ENCODE measurements at places on chromosomes 11 and 22.

GRCh38 chr11:8615291-8616032 lies 21.4 kb upstream of the STK33 start:
- no peak for DNase-seq

GRCh38 chr11:45848654-45849081 lies 1.4 kb downstream of the CRY2 start:
- no peak for DNase-seq

DNA sequence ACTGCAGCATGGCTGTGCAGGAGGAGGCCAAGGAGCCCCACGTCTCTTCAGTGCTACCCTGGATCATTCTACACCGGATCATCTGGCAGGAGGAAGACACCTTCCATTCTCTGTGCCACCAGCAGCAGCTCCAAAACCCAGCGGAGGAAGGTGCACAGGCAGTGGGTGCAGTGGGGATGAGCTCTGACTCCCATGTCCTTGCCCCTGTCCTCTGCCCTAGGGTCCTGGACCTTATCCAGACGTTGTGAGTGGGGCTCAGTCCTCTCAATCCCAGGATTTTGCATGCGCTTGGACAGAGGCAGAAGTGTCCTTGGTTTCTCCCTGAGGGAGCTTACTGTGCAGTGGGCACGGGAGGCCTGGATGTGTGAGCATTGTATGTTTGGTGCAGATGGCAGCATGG lies 61.3 kb downstream of the CABIN1 start:
- no peak for DNase-seq

DNA sequence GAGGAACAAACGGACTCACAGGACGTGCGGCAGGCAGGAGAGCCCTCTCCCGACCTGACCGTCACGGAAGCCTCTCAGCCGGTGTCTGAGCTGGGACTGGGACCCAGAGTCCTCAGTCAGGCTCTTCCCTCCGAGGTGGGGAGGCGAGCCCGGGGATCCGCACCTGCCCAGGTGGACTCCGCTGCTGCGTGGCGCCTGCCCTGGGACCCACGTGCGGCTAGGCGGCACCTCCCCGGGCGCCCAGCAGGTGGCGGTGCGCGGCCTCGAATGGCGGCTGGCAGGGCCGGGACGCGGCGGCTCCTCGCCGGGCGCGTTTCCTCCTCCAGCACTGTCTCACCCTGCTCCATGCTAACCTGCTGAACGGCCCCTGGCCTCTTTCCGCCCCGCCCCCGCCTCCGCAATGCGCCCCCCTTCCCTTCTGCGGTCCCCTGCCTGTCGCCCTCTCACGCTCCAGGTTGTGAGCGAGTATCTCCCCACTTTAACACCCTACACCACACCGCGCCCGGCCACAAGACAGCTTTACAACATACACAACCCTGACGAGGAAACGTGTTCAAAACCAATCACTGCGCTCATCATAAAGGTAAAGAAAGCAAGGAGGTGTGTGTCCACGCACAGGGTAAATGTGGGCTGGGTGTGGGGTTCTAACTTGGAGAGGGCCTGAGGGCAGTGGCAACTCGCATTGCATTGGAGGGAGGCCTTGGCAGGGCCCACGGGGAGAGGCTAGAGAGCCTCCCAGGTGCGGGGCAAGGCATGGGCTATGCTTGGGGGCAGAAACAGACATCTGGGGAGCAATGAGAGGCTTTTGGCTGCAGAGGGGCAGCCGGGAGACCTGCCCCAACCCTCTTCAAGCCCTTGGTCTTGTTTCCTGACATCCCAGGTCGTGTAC lies 25.9 kb upstream of the ATXN10 start:
- DNase-seq, result peak; percentile 84

DNA sequence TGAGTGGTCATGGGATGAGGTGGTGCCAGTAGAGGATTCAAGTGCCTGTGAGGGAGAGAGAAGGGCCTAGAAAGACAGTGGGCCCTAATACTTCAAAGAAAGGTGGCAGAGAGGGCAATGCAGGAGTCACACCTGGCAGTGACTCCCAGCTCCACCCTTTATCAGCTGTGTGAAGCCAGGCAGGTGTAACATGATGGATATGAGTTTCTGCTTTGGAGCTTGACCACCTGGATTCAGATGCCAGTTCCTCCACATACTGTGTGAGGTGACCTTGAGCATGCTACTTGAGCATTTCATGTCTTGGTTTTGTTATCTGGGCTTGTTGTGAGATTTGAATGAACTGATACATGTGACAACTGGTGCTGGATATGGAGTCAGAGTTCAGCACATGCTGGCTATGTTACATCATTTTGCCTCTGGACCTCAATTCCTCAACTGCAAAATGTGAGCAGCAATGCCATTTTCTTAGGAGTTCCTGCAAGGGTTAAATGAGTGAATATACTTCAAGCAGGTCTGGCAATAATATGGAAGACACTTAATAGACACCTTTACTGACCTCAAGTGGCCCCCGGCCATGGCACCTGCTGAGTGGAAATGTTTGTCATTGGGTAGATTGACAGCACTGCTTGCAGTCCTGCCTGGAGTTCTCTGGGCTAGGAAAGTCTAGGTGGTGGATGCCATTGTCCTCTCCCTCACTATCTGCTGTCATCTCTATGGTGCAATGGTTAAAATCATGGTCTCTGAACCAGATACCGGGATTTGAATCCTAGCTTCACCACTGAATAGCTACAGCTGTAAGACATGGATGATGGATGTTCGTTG lies 83.3 kb downstream of the MICAL2 start:
- no peak for DNase-seq

GRCh38 chr11:70409437-70409836 lies 11.1 kb downstream of the CTTN start:
- DNase-seq, result no peak

- no peak for DNase-seq
Measured at GRCh38 chr11:37407461-37407860, 809.4 kb upstream of the RAG2 start.

DNA sequence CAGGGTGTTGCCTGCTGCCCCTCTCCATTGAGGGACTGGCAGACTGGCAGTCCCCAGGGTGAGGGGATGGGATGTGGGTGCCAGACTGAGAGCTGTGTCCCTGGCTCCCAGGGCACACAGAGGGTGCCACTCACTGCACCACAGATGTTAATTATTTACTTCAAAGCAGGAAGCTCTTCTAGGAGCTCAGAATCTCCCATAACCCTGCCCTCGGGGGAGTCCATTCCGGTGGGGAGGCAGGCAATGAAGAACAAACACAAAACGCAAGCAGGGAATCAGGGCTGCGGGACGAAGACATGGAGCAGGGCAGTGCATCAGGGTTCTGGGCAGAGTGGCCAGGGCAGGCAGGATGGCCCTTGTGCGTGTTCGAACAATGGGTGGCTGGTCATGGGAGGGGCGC lies 24.4 kb upstream of the FLRT1 start:
- DNase-seq, result no peak

- no peak for DNase-seq
Measured at GRCh38 chr11:11000579-11001283, 142.9 kb upstream of the ZBED5 start.

- no peak for DNase-seq
Measured at GRCh38 chr11:70826541-70827335, 425.6 kb downstream of the SHANK2 start.

DNA sequence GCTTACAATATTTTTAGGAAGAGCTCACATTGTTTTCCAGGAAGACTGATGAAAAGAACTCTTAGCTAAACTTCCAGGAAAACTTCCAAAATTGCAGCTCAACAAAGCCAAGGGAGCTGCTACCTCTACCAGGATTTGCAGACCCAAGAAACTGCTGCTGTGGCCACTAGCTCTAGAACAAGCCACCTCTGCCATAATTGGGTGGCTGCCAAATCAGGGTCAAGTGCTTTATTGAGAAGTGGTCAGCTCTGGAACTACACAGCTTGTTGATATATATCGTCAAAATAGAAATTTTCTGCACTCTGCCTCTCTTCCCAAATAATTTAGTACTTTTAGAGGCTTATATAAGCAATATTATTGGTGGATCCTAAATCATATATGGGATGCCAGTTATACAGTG lies 371.8 kb upstream of the CHORDC1 start:
- no peak for DNase-seq

GRCh38 chr11:11265320-11265719 lies 87.7 kb downstream of the CSNK2A3 start:
- no peak for DNase-seq

DNA sequence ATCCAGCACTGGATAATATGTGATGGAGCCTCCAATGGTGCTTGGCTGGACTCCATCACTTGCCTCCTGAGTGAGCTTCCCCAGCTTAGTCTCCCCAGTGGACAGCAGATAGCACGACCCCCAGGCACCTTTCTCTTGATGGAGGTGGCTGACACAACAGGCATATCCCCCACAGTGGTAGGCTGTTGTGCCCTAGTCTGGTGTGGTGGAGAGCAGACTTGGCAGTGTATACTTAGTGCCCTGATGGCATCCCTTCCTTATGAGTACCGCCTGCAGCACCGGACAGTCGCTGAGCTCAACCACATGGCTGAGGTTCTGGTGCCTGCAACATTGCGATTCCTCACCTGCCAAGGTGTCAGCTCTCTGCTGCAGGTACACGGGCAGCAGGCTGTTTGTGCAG lies 50.1 kb downstream of the DNHD1 start:
- no peak for DNase-seq

DNA sequence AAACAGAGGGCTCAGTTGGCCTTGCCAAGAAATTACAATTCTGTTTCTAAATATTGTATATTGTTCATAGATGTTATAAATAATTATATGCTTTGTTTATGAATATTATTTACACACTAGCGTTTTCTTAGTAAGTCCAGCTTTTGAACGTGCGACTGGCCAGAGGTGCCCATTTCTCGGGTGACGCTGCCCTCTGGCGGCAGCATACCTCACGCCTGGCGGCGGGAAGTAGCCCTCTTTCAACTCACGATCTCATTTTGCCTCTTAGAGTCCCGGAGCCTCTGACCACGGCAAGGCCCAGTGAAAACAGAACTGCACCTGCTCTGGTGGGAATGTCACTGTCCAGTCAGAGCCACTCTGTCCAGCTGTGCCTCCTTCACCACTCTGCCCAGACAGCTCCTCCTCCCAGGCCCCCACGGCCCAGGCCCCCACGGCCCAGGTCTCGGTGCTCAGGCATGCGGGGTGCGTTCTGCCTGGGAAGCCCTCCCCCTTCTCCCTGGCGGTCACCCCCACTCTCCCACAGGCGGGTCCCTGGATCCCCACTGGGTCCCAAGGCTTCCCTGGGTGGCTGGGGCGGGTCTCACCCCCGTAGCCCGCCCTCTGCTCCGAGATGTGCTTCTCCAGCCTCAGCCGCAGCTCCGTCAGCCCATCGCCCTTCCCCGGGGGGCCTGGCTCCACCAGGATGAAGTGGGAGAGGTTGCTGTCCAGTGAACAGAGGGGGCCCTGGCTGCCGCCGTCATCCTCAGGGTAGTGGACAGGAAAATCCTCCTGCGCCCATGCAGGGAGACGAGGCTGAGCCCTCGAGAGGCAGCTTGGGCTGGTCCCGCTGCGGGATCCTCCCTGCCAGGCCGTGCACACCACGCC lies 19.3 kb downstream of the TSSC4 start:
- DNase-seq, result peak; percentile 78

DNA sequence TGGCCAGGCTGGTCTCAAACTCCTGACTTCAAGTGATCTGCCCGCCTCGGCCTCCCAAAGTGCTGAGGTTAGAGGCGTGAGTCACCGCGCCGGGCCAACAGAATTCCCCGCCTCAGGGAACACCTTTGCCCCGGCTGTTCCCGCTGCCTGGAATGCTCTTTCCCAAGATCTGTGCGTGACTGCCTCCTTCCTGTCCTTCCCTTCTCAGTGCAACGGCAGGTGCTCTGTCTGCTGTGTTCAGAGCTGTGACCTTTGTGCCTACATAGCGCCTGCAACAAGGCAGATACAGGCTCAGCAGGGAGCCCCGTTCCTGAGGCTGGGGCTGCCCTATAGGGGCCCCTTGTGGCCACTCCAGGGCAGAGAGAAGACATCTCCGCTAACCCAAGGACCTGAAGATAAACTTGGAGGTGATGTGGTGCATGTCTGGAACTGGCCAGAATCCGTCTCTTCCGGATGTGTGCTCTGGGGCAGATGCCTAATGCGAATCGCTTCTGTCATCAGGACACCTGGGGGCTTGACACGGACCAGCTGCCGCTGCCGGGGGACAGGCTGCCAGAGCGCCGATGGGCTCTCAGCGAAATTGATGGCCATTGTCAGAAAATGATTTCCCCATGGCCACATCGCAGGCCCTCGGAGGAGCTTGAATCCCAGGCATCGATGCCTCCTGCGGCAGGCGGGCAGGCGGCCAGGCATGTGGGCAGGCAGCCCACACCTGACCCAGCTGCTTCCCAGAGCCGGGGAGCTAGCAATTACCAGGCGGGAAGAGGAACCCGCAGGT lies 43.5 kb upstream of the TCF20 start:
- peak; percentile 46 for DNase-seq

GRCh38 chr11:10497371-10498021 lies 42.4 kb downstream of the AMPD3 start:
- DNase-seq, result peak; percentile 3

- no peak for DNase-seq
Measured at GRCh38 chr11:63838150-63838677, 696 bp upstream of the MARK2 start.

DNA sequence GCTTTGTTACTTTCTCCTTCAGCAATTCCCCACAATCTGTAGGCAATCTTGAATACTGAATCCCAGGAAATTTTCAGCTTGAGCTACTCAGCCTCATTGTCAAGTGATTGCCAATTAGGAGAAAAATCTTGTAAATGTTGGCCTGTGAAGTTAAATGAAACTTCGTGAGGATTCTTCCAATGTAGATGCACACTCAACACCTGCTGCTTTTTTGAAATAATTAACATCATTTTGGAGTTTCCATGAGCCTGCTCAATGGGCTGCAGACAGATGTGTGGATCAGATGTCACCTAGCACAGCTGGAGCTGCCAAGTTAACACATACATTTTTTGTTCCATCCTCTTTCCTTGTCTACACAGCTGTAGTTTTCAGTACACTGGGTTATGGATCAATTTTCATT lies 645.6 kb upstream of the LUZP2 start:
- DNase-seq, result no peak

DNA sequence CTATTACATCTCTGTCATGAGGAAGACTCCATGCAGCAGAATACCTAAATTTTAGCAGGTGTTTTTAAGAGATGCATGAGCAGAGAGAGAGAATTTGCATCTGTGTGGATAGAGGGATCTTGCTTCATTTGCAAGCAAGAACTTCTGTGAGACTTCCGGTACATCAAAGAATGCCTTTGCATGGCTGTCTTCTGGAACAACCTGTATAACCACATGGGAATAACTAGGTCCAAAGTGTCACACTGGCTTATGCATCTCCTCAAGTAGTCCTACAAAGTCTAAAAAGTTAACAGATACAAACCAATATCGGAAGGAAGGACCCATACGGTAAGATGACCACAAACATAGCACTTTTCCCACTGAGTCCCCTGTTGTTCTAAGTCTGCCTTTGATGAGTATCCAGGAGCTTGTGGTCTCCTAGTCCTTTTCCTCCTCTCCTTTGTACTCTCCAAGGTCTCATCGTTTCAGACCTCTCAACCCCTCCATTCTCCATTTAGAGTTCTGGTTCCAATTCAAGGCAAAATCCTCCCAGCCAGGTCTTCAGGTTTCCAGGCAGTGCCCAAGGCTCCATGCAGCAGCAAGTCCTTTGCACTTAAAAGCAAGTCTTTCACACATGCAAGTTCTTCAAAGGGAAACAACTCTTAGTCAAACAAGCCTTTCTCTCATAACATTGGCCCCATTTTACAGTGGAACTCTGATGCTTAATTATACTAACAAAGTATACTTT lies 581.7 kb upstream of the ARHGAP42 start:
- DNase-seq, result no peak

- DNase-seq, result no peak
Measured at GRCh38 chr22:46077669-46078099, 72.6 kb upstream of the PPARA start.

Data from liver (tissue), 10 donors.